SJSA1 (cell line): ENCODE measurements at places on chromosomes 4 and X. TPM values are rescaled to one million over a fixed set of nuclear protein-coding genes. Genes with fewer than 3 reads are reported as not detected.

Gene PAGE2
- not detected in 2 replicates for total RNA-seq

Gene GABRB1
- total RNA-seq = not detected in 2 replicates

Gene DCAF8L2
- total RNA-seq = not detected in 2 replicates

Gene SLC16A2
- total RNA-seq = 11.9 and 14.1 TPM in 2 replicates
